ENCODE measurements at places on chromosomes 6 and 20.

DNA sequence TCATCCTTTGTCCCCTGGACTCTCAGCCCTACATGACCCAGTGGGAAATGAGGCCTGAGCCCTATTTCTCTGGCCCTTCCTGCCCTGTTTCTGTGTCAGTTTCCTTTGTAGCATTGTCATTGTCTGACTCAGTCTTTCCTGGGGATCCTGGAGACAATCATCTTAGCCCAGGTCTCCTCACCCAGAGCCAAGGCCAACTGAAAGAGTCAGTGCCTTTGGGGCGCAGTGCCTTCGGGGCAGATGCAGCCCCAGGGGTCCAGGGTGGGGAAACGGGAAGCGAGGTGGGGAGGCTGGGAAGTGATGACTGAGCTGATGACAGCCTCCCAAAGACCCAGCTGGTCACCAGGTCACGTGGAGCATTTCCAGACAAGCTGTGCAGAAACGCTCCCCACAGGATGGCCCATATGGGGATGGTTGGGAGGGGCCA, 93.3 kb upstream of the SULF2 start:
- no peaks in the 10 kb centered on the region for H3K4me1 ChIP-seq
- DNase-seq: no peak
- H3K4me3 ChIP-seq: no peak overlapping the region
- H3K27ac ChIP-seq: no peak overlapping the region

GRCh38 chr20:54123587-54124180, 50.1 kb downstream of the CYP24A1 start:
- H3K4me3 ChIP-seq: no peak overlapping the region
- H3K36me3 ChIP-seq: no peaks in the 10 kb centered on the region
- DNase-seq: no peak
- H3K27ac ChIP-seq: no peak overlapping the region
- no peaks in the 10 kb centered on the region for H3K27me3 ChIP-seq

- H3K4me1 ChIP-seq: no peaks in the 10 kb centered on the region
- H3K27ac ChIP-seq: no peak overlapping the region
- H3K27me3 ChIP-seq: no peaks in the 10 kb centered on the region
- DNase-seq: no peak
- H3K36me3 ChIP-seq: no peaks in the 10 kb centered on the region
- no peak overlapping the region for H3K4me3 ChIP-seq
These were observed 89.9 kb upstream of the SHLD1 start for GRCh38 chr20:5660346-5660745.

DNA sequence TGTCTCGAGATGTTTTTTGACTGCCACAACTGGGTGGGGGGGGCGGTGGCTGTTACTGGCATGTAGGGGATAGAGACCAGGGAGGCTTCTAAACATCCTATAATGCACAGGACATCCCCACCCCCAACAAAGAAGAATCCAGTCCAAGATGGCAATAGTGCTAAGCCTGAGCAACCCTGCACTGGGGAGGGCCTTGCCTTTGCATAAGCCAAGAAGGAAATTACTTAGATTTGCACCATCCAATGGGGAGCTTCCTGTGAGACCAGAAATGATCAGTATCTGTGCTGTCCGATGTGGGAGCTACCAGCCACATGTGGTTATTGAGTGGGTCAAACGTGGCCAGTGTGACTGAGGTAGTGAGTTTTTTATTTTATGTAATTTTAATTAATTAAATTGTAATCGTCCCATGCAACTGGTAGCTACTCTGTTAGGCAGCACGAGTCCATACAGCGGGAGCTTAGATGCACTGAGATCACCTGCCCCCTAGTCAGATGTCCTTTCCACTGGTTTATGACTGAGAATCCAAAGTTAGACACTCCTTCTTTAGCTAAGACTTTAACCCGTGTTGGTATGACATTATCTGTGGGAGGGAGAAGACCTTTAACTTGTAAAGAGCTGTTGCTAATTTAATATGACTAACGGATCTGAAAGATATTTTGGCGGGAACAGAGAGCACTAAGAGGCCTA, 97.4 kb upstream of the NEDD9 start:
- no peaks in the 10 kb centered on the region for H3K27me3 ChIP-seq
- peaks cover 9% of the 10 kb centered on the region for H3K4me1 ChIP-seq
- H3K36me3 ChIP-seq: no peaks in the 10 kb centered on the region

- H3K27me3 ChIP-seq: no peaks in the 10 kb centered on the region
- no peaks in the 10 kb centered on the region for H3K36me3 ChIP-seq
- no peak overlapping the region for H3K27ac ChIP-seq
- H3K4me1 ChIP-seq: peaks cover 5% of the 10 kb centered on the region
- DNase-seq: no peak
- H3K4me3 ChIP-seq: no peak overlapping the region
These were observed 4.0 kb downstream of the GJA1 start for GRCh38 chr6:121439475-121439874.

GRCh38 chr6:83511901-83512681, at the start of gene PRSS35:
Gene PRSS35 (plus strand): TSS chr6:83512534. CDS start chr6:83523442, 10,908 bp downstream.
- no peak within 1 kb of the TSS for H3K27ac ChIP-seq
- peak within 1 kb of the TSS; percentile 16 for H3K4me3 ChIP-seq
- peak; percentile 37 for DNase-seq
- H3K36me3 ChIP-seq: no peaks in the 10 kb centered on the region
- no peaks in the 10 kb centered on the region for H3K4me1 ChIP-seq
- no peaks in the 10 kb centered on the region for H3K27me3 ChIP-seq

DNA sequence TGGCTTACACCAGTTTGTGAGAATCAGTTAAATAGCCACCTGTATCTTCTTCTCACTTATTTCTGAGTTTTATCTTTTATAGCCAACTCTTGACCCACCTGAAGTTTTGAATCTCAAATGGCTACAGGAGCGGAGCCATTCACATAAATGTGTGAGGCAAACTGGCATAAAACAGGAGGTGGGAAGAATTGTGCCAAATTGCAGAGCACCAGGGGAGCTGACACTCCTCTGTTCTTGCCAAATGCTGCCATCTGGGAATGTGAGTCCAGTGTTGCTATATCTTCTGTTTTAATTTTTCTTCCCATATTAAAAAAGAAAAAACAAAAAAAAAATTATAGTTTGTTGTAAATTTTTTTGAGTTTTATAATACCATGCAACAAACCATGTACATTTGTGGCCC, 17.0 kb upstream of the RNF146 start:
- H3K4me3 ChIP-seq: no peak overlapping the region
- no peaks in the 10 kb centered on the region for H3K4me1 ChIP-seq
- H3K27me3 ChIP-seq: no peaks in the 10 kb centered on the region

DNA sequence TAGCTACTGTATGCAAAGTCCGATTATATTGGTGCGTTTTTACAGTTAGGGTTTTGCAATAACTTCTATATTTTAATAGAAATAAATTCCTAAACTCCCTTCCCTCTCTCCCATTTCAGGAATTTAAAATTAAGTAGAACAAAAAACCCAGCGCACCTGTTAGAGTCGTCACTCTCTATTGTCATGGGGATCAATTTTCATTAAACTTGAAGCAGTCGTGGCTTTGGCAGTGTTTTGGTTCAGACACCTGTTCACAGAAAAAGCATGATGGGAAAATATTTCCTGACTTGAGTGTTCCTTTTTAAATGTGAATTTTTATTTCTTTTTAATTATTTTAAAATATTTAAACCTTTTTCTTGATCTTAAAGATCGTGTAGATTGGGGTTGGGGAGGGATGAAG, 13.7 kb upstream of the PLCG1 start:
- H3K4me1 ChIP-seq: no peaks in the 10 kb centered on the region
- H3K36me3 ChIP-seq: peaks cover 12% of the 10 kb centered on the region
- H3K27me3 ChIP-seq: no peaks in the 10 kb centered on the region
- no peak for DNase-seq
- no peak overlapping the region for H3K4me3 ChIP-seq
- no peak overlapping the region for H3K27ac ChIP-seq

DNA sequence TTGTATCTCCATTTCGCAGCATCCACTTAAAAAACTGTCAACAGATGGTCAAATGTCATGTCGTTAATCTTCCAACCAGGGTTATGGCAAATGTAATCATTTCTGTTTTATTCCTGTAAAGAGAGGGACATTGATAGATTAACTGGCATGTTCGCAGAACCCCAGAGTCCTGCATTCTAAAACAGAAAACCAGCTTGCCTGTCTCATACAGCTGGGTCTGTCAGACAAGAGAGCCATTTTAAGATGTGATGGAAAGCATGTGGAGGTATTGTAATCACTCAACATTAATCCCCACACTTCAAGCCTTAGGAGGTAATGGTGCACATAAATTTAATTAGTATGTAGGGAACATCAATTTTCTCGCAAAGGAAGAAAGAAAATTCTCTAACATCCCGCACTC, 4.4 kb downstream of the SMLR1 start:
- DNase-seq: no peak
- H3K27ac ChIP-seq: no peak overlapping the region
- H3K27me3 ChIP-seq: no peaks in the 10 kb centered on the region
- H3K36me3 ChIP-seq: no peaks in the 10 kb centered on the region
- H3K4me3 ChIP-seq: no peak overlapping the region

DNA sequence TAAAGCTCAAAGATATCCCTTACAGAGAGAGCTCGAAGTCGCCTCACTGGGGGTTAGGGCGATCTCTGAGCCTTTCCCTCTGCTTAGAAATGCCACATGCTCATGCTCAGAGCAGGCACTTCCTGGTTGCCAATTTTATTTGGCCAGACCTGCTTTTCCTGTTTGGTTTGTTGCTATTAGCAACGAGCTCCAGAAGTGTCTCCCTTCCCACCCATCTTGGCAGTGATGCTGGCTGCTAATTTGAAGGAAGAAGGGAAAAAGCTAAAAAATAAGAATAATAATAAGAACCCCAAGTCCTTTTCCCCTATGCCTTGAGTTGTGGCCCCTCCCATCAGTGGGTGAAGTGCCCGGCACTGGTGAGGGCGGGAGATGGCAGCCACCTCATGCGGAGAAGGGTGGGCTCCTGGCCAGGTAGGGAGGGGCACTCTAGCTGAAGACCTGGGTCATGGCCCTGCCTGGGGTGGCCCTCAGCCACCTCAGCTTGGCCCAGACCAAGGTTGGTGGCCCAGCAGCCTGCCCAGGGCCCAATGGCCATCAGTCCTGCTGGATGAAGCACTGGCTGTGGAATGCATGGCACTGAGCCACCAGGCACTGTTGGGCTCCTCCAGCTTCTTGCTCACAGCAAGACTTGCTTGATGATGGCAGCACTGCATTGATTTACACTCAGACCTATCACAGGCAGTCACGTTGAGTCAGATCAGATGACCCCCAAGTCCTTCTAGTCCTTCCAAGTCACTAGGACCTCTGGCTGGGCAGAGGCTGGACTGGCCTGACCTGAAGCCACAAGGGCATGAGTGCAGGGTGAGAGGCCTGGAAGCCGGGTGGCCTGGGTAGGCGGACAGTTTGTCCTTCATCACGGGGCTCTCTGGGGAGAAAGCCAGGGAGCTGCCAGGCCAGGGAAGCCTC, 79.0 kb downstream of the SYNJ2 start:
- DNase-seq: no peak
- no peaks in the 10 kb centered on the region for H3K27me3 ChIP-seq
- no peak overlapping the region for H3K27ac ChIP-seq
- no peaks in the 10 kb centered on the region for H3K36me3 ChIP-seq
- no peaks in the 10 kb centered on the region for H3K4me1 ChIP-seq

DNA sequence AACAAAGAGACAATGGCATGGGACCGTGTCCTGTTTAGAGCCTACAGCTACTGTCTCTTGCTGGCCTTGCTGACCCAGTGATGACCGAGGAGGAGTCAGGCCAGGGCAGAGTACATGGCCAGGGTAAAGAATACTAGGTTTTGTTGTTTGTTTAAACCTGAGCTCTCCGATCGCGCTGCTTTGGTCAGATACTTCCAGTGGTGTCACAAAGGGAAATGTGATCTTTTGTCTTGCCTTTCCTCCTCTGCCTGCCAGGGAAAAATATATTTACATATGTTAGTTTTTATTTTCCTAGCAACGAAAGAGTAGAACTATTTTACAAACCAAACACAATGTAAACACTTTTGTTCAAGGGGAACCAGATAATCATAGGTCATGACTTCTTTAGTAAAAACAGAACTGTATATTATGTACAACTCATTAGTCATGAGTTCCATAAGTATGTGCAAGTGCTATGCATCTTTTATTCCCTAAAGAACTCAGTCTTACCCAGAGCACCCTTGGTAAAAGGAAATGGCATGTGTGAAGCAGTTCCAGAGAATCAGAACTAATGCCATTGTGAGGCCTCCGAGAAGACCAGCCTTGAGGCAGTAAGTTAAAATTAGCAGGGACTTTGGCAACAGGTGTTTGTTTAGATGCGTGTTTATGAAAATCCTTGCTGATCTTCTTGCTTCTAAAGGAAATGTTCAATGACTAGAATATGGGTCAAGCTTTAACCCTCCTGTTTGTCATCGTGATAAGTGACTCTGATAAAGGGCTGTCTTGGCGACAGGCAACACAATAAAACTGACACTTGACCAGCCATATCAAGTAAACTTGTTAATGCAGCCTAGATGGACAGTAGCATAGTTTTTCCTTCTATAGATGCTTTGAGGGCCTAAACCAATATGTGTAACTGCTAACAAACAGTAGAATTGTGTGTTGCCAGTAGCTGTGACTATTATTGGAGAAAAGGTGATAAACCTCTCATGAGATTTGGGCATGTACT, 204.6 kb downstream of the NKAIN2 start:
- H3K4me1 ChIP-seq: peaks cover 42% of the 10 kb centered on the region
- no peaks in the 10 kb centered on the region for H3K27me3 ChIP-seq
- no peak overlapping the region for H3K4me3 ChIP-seq
- H3K27ac ChIP-seq: no peak overlapping the region

- no peak for DNase-seq
- no peaks in the 10 kb centered on the region for H3K27me3 ChIP-seq
- H3K36me3 ChIP-seq: no peaks in the 10 kb centered on the region
- H3K27ac ChIP-seq: no peak overlapping the region
- no peak overlapping the region for H3K4me3 ChIP-seq
These were observed 218.8 kb upstream of the MAP3K7 start for GRCh38 chr6:90805619-90806155.

- no peaks in the 10 kb centered on the region for H3K36me3 ChIP-seq
- no peak overlapping the region for H3K4me3 ChIP-seq
- DNase-seq: no peak
- no peaks in the 10 kb centered on the region for H3K4me1 ChIP-seq
- H3K27ac ChIP-seq: no peak overlapping the region
- no peaks in the 10 kb centered on the region for H3K27me3 ChIP-seq
These were observed 15.3 kb upstream of the SULF2 start for GRCh38 chr20:47800623-47801022.

- H3K4me3 ChIP-seq: no peak overlapping the region
- no peaks in the 10 kb centered on the region for H3K36me3 ChIP-seq
- no peak overlapping the region for H3K27ac ChIP-seq
- no peaks in the 10 kb centered on the region for H3K27me3 ChIP-seq
- no peak for DNase-seq
These were observed 425 bp downstream of the FOXA2 start for GRCh38 chr20:22583773-22584521.

GRCh38 chr6:39054577-39055142, 6.1 kb downstream of the GLP1R start:
- H3K4me3 ChIP-seq: no peak overlapping the region
- no peak for DNase-seq
- no peaks in the 10 kb centered on the region for H3K36me3 ChIP-seq
- no peaks in the 10 kb centered on the region for H3K4me1 ChIP-seq
- no peak overlapping the region for H3K27ac ChIP-seq

Measured in MM.1S (cell line).